GM23338 (cell line): ENCODE measurements at places on chromosomes 6 and 20.
A peak's percentile ranks its signal among the peaks of the same experiment; 100 is the strongest.

DNA sequence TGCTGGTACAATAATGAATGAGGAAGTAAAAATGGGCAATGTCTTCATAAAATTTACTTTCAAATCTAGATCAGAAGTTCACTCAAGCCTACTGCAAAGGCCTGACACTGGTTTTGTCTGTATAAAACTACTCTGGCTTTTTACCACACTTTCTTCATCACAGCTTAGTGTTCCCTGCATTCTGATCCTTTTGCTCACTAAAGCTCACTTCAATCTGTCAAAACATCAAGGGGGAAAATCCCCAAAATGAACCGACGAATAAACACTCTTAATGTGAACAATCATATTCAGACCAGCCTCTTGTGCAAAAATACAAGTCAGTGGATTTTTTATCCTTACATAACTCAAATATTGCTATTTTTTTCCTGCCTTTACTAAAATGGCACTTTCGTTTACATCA lies 98.5 kb downstream of the PRDM1 start:
- DNase-seq, result no peak

DNA sequence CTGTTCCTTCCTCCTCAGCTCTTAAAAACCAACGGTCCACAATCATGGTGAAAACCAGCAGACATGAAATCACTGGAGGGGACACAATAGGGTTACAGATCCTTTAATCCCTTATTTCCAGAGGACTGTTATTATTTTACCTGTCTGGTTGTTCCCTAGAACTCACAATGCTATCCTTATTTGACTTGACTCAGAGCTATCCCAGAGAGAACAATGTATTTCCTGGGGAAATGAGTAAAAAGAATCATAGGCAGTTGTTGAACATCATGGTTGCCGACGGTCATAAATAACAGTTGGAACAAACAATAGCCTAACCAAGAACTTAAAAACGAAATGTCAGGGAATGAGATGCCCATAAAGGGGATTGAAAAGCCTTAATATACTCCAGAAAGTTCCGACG lies 9.3 kb downstream of the OR2H1 start:
- DNase-seq, result no peak

DNA sequence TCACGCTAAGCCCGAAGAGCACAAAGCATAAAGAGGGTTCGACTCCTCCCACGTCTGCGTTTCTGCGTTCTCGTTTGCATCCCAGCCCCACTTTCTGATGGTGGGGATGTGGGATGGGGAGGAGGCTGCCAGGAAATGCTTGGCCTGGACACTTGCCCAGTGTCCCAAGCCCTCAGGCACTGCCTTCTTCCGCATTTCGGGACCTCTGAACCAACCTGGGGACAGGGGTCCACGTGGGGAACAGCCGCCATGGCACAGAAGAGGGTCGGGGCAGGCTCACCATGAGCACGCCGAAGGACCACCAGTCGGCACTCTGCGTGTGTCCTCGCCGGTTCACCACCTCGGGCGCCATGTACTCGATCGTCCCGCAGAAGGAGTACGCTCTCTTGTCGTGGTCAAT lies 88.2 kb downstream of the RAMACL start:
- no peak for DNase-seq

DNA sequence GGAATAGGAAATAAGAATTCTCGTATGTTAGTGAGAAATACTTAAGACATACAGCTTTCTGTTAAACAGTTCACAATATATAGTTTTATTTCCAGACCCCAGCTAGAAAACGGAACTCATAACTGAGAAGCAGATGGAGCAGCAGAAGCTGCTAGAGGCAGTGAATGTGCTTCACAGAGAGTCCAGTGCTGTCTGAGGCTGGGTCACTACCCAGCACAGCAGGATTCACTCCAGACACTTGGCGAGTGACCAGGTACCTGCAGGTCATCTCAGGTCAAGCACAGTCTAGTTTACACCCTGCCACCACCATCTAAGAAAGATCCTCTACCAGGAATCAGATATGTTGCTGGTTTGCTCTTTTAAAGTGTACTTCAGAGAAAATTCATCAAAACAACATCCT lies 243.1 kb upstream of the RAB32 start:
- no peak for DNase-seq

DNA sequence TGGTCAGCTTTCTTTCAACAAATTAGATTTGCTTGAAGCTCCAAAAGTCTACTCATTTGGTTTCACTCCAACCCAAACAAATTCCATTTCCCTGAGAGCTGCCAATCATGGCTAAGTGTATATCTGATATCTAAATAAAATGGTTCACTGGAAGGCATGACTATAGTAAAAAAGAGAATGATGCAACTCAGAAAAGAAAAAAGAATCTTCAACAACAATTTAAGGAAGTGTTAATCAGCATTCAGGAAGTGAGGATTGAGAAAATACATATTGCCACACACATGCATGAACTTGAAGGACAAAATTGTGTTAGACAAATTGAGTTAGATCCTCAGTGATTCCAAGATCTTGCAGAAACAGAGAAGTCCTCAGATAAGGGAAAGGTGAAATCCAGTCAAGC lies 972.9 kb upstream of the FLRT3 start:
- DNase-seq, result no peak

DNA sequence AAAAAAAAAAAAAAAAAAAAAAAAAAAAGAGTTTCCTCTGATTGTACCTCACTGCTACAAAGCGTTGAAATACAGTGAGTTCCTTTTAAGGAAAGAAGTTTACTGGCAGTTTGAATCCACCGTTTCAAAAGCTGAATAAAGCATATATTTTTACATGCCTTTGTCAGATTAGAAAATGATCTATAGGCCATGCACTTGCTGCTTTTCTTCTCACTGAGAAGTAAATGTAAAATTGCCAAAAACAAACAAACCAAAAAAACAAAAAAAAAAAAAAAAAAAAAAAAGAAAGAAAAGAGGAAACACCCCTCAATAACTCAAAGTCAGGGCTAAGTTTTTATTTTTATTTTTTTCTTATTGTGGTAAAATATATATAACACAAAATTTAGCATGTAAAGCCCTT lies 81.9 kb downstream of the LYRM4 start:
- DNase-seq, result no peak

- DNase-seq, result peak; percentile 41
Observed at GRCh38 chr6:167329014-167329413, 4.1 kb downstream of the TTLL2 start.

DNA sequence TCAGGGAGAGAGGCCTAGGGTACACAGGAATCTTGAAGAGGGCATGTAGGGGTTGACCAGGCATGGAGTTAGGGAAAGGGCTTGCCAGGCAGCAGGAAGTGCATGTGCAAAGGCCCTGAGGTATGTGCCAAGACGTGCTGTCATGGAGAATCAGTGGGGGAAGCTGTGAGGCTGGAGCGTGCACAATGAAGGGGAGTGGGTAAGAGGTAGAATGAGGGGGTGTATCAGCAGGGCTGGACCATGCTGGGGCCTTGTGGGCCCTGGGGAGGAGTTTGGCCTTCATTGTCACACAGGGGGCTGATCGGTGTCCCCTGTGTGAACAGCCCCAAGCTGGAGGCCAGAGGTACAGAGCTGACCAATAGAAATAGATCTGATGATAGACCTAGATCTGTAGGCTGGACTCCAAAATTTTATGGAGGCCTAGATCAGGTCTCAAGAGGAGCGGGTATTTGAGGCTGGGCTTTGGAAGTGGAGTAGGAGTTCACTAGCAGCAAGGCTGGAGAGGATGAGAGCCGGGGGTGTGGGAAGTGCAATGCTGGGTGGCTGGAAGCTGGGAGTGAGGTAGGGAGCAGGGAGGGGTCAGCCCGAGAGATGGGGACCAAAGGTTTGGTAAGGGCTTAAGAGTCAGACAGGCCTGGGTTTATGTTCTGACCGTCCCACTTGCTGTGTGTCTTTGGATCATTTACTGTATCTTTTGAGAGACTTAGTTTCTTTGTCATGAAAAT lies 3.0 kb downstream of the SRC start:
- no peak for DNase-seq

GRCh38 chr6:112881828-112882780 lies 535.0 kb downstream of the RFPL4B start:
- no peak for DNase-seq

GRCh38 chr6:133275213-133275612 lies 34.1 kb downstream of the EYA4 start:
- no peak for DNase-seq

GRCh38 chr20:48283470-48284110 lies 498.3 kb upstream of the SULF2 start:
- no peak for DNase-seq

DNA sequence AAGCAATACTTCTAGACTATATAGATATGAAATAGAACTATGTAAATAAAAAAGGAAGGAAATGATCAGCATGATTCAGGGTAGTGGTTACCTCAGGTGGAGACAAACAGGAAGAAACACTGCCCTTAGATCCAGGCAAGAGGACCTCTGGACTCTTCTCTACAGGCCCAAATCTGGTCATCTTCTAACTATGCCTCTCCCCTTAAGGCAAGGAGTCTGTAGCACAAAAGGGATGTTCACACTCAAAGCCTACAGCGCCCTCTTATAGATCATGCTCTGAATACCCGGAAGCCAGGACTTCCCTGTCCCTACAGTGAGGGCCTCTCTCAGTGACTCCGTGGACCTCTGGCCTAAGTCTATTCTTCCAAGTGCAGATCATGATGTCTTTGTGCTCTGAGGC lies 30.4 kb upstream of the HIVEP2 start:
- peak; percentile 25 for DNase-seq

- no peak for DNase-seq
Observed at GRCh38 chr6:85185977-85186376, 263.9 kb upstream of the NT5E start.

- DNase-seq, result no peak
Observed at GRCh38 chr6:16630026-16630643, 131.1 kb downstream of the ATXN1 start.

- no peak for DNase-seq
Observed at GRCh38 chr20:10568032-10568431, 105.8 kb downstream of the JAG1 start.

DNA sequence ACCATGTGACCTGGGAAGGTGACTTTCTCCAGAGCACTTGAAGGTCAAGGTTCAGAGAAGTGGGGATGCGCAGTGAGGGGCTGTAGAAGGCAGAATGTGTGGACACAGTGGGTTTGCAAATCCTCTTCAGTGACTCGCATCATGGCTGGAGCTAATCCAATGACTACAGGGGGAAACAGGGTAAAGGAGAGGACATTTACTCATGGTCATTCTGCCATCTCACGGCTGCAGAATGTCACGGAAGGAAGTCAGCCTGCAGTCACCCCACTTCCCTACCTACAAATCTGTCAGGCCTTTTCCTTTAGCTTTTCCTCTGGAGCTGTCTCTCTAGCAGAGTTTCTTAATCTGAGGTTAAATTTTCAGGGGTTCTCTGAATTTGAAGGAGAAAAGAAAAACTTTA lies 337.6 kb downstream of the CDC5L start:
- no peak for DNase-seq

DNA sequence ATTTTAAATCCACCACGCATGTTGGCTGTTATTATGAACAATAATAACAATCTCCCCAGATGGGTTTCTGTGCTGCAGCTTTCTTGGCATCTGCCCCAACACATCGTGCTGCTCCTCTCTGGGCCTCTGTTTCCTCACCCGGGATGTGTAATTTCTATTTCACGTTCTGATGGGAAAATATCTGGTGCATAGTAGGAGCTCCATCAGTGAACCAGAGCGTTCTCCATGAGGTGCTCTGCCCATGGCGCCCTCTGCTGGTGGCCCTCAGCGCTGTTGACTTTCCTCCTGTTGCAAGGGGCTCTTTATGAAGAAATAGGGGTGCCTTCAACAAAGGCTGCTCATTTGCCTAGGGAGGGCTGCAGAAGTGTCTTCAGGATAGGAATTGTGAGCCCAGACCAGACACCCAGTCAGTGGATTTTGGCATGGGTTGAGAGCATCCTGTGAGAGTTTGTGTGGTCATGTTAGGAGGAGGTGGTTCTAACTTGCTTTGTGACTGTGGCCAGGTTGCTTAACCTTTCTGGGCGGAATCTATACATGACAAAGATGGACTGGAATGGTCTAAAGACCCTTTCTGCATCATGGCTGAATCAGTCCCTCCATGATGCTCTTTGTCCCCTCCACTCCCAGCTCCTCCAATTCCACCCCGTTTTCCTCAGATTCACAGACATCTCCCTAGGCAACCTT lies 8.1 kb downstream of the SCRT2 start:
- DNase-seq, result peak; percentile 87

- DNase-seq, result no peak
Observed at GRCh38 chr6:24489881-24490280, 503 bp upstream of the GPLD1 start.

- DNase-seq, result no peak
Observed at GRCh38 chr6:152110886-152111820, 303.7 kb downstream of the ESR1 start.

DNA sequence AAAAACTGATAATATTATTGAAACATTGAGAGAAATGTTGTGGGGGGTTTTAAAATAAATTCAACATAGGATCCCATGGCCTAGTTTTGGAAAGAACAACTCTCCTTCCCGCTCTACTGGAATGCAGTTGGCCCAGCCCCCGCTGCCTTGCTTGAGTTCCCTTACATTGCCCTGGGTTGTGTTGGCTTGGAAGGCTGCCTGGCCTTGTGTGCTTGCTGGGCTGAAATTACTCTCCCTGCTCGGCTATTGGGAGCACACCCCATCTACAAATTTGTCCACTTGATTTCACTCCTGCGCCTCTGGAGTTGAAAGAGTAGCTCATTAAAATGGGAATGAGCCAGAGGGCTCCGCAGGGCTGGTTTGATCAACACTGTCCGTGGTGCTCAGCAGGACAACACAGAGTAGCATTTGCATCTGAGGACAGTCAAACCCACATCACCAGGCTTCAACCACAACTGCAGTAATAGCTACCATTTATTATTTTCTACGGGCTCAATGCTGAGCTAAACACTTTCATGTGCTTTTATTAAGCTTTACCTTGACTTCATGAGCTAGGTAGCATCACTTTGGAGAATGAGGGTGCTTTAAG lies 35.2 kb downstream of the DOK5 start:
- peak; percentile 66 for DNase-seq

- DNase-seq, result no peak
Observed at GRCh38 chr20:4041748-4042411, 26.5 kb upstream of the RNF24 start.

DNA sequence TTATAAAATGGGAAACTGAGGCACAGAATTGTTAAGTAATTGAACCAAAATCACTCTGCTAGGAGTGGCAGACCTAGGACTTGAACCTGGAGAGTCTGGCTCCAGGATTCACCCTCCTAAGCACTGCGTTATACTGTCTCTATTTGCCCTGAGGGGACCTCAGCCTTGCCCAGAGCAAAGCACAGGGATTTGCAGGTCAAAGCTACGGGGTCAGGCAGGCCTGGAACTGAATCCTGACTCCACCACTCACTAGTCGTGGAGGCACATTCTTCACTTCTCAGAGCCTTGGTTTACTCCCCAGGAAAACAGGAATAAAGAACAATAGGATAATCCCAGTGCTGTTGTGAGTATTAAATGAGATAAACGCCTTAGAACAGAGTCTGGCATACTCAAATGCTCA lies 19.4 kb downstream of the KCNK15 start:
- no peak for DNase-seq

GRCh38 chr6:106255306-106255705 lies 70.3 kb downstream of the ATG5 start:
- DNase-seq, result no peak
